ENCODE measurements at places on chromosomes 3 and 15.

- DNase-seq: no peak
Measured at GRCh38 chr3:64093825-64094712, 70.8 kb upstream of the PSMD6 start.

DNA sequence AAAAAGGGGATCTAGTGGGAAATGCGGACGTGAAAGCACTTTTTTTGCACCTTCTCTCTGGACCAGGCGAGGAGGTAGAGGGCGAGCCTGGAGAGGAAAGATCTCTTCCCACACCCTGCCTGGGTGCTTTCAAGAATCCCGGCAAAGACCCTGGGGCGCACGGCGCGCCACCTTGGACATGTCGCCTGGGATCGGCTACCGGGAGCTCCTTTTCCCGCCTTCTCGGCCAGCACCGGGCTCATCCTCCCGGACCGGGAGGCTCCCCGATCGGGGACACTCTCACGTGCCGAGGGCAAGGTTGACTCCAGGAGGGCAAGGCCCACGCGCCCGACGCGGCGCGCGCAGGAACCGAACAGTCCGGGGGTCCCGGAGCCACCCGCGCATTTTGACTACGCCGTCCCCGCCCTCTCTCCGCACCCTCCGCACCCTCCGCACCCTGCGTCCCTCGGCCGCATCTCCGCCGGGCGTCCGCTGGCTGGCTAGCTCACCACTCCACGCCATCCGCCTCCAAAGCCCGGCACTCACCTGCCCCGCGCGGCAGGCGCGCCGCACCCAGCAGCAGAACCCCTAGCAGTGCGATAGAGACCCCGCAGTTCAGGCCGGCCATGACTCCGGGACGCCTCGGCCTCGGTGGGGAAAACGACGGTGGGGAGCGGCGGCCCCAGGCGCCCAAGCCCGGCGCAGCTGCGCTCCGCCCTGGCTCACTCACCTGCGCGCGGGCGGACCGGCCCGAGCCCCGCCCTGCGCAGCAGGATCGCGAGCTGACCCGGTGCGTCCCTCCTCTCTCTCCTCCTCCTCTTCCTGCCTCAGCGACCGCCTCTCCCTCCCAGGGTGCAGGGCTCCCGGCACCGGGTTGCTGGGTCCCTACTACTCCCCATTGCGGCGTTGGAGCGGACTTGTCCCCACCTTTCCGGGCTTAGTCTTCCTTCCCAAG is at the start of gene CDCP1:
Gene CDCP1, minus strand, starts transcription at position 698 of the 934 bp plus-strand sequence. Its CDS starts 91 bp downstream, at position 607.
- DNase-seq: no peak

GRCh38 chr3:109887293-109887692 is 549.9 kb upstream of the DPPA4 start:
- DNase-seq: no peak

GRCh38 chr3:173001622-173002021 is 139.4 kb downstream of the SPATA16 start:
- DNase-seq: no peak

- no peak for DNase-seq
Measured at GRCh38 chr15:78800806-78801205, 10.5 kb downstream of the ADAMTS7 start.

Data from activated CD8-positive, alpha-beta memory T cell treated with anti-CD3 and anti-CD28 coated beads for 48 hours (primary cell).